ENCODE measurements at places on chromosomes 2 and 18. TPM values are rescaled to one million over a fixed set of nuclear protein-coding genes. Genes with fewer than 3 reads are reported as not detected.
A peak's percentile ranks its signal among the peaks of the same experiment; 100 is the strongest.

SNED1 gene
- 9.4 TPM for total RNA-seq

GRCh38 chr18:42632801-42633200 lies 482.7 kb downstream of the RIT2 start:
- no peak for DNase-seq

DNA sequence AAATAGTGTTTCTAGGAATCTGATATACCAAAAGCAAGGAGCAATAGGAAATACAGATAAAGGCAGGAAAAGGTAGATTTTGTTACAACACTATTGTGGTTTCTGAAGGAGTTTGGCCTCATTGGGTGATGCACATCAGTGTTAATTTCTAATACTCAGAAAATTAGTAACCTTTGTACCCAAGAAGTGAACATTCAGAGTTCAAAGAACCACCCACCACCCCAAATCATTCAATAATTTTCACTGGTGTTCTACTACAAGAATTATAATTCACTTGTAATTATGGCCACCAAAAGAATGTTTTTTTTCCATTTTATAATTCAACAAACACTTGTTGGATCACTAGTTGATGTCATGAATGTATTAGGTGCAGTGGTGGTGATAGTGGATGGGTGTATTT lies 183.3 kb downstream of the UBE2E3 start:
- DNase-seq = no peak

FOXD4L1 gene
- total RNA-seq = 0.20 TPM

DAPL1 gene
- not detected for total RNA-seq

- no peak for DNase-seq
These were observed 10.4 kb downstream of the ROCK1 start for GRCh38 chr18:21101172-21101571.

STK17B gene
- total RNA-seq = 43.1 TPM

GRCh38 chr18:48740851-48741485 lies 202.1 kb downstream of the CTIF start:
- DNase-seq = no peak

DNA sequence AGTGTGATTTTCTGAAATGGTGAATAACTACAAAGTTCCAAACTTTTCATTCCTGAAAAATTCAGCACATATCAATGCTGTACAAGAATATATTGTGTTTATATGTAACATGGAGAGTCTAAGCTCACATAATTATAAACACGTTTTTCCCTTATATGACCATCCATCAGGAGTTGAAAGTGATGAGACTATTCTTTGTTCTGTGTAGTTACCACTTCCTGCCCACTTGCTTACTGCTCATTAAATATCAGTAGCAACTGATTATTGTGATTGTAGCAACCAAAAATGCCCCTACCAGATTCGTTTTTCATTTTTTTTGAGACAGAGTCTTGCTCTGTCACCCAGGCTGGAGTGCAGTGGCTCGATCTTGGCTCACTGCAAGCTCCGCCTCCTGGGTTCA lies 30.8 kb downstream of the OTX1 start:
- no peak for DNase-seq

CCDC150 gene
- total RNA-seq = 1.6 TPM

DNA sequence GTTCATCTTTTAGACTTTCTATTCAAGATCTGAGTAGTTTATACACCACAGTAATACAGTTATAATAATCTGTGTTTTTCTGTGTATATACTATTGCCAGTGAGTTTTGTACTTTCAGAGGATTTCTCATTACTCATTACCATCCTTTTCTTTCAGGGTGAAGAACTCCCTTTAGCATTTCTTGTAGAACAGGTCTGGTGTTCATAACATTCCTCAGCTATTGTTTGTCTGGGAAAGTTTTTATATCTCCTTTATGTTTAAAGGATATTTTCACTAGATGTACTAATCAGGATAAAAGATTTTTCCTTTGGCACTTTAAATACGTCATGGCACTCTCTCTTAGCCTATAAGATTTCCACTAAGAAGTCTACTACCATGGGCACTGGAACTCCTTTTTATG lies 705.5 kb downstream of the SLC4A3 start:
- no peak for DNase-seq

DNA sequence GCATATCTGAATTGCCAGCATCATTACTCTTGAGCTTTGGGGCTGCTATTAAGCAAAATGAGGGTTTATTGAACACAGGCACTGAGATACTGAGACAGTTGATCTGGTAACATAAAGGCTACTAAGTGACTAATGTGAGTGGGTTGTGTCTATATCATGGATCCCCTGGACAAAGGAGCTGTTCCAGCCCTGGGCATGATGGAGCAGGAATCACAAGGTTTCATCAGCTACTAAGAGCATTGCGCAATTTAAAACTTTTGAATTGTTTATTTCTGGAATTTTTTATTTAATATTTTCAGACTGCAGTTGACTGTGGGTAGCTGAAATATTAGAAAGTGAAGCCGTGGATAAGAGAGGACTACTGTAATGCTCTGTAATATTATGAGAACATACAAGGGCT lies 73.5 kb downstream of the MGAT5 start:
- DNase-seq = no peak

ABCG8 gene
- 0.53 TPM for total RNA-seq

- DNase-seq = no peak
These were observed 728.6 kb downstream of the SLC4A3 start for GRCh38 chr2:220356076-220356475.

DNA sequence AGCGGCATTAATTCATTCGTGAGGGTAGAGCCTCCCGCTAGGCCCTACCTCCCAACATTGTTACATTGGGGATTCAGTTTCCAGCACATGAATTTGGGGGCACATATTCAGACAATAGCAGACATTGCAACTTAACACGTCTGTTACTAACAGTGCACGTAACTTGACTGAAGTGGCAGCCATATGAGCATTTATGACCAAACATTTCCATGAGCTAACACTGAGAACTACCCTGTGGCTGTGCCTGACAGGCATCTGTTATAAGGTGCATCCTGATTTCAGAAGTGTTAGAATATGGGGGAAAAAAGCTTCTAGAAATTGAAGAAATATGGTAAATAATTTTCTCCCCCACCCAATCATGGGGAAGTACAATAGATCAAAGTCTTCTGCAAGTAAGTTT lies 24.5 kb downstream of the MALT1 start:
- no peak for DNase-seq

- DNase-seq = no peak
These were observed 8.4 kb downstream of the ACSL3 start for GRCh38 chr2:222869252-222869560.

GRCh38 chr2:42775186-42775585 lies 11.3 kb upstream of the OXER1 start:
- DNase-seq = no peak

DNA sequence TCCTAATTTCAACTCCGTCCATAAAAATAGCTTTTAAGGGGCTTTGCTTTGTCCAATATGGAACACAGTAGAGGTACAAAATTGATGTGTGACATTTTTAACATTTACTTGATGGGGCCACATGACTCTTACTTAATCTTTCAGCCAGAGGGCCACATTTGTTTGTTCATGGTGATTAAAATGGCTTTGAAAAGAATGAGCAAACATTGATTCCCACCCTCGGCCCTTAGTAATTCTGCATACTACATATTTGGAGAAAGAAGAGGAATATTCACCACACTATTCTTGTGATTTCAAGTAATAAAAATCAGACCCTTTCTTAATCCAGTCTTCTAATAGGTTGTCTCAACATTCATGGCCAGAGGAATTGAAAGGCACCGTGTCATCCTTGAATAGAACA lies 17.5 kb downstream of the ARPC2 start:
- DNase-seq = no peak

MPV17 gene
- total RNA-seq = 32.4 TPM

GRCh38 chr2:185862657-185863398 lies 124.2 kb downstream of the FSIP2 start:
- no peak for DNase-seq

- no peak for DNase-seq
These were observed 132.8 kb upstream of the IL1R2 start for GRCh38 chr2:101858910-101859309.

DNA sequence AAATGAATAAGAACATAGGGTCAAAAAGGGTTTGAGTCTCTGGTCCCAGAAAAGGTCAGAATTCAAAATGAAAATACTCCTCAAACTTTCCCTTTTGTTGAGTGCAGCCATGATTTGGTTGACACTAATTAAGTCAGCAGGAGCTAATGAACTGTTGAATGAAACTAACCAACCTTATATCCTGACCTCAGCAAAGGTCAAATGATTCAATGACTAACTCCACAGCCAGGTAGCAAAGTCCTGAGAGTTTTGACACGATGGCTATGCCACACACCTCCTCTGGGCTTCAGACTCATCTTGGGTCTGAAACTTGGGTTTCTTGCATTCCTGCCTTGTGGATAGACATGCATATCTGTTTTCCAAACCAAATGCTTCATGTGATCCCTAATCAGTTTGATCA lies 172.3 kb downstream of the INO80D start:
- no peak for DNase-seq

GRCh38 chr2:60104514-60105505 lies 448.6 kb downstream of the BCL11A start:
- DNase-seq = no peak

DNA sequence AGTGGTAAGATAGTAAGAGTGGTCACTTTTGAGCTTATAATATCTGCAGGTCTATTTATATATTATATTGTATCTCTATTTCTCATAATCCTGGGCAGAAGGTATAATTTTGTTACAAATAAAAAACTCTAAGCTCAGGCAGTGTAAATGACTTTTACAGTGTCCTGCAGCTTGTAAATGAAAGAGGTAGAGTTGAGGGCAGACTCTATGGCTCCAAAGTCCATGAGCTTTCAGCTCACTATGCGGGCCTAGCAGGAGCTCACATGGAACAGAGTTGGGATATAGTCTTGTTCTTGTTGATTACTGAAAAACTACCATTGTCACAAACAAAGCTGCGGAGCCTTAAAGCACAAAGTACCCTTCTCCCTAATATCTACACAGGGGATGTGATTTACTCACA lies 361.4 kb downstream of the LNPK start:
- DNase-seq = peak; percentile 19

DNA sequence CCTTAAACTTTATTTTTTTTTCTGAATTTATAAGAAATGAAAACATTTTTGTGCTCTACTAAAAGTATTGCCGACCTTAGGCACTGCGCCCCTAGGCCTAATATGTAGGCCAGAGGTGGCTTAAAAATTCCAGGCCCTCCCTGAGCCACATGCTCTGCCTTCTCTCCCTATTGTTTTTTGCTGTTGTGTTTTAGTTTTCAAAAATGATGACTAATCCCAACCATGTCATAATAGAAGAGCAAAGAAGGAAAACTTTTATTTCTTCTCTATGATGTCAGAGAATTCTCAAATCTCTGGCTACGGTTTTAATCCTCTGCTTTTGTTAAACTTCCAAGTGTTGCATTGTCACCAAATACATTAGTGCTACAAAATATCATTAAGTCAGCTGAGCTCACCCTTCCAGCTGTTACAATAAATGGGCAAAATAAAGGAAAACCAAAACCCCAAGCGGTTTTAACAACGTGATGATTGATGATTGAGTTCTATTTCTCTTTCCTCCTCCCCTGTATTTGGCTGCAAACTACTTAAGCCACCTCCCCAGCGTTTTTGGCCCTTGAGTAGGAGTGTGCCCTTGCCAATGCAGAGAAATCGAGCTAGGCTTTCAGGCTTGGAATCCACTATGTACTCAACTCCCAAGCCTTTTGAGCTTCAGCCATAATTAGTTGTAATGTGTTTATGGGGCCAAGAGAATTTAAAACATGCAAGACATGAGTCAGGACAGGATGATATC lies 163.5 kb upstream of the POU3F3 start:
- no peak for DNase-seq

CXXC1 gene
- total RNA-seq = 81.0 TPM

DNA sequence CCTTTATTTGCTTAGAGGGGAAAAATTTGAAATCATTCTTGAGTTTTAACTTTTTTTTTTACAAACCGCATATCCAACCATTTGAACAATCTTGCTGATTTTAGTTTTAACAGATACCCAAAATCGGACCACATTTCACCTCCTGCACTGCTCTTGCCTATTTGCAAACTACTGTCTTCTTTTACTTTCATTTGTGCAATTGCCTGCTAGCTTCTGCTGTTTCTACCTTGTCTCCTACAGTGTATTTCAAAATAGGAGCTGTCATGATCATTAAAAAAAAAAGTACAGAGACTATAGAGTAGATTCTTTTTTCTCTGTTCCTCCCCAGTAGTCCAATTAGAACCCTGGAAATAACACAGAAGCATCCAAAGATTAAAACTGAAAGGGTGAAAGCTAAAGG lies 1081.2 kb downstream of the SOCS6 start:
- DNase-seq = no peak

DNA sequence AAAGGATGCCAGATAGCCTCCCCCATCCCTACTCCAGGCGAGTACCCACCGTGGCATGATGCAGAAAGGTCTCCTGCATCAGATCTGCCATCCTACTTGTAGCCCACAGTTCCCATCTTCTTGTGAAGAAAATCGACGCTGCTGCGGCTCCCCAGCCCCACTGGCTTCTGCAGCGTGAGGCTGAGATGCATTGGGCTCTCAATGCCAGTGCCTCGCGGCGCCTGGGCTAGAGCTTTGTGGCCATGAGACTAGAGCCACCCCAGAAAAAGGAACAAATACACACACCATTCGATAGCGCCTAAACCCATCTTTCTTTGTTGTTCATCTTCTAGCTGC lies 2.8 kb downstream of the NOL4 start:
- no peak for DNase-seq

DNA sequence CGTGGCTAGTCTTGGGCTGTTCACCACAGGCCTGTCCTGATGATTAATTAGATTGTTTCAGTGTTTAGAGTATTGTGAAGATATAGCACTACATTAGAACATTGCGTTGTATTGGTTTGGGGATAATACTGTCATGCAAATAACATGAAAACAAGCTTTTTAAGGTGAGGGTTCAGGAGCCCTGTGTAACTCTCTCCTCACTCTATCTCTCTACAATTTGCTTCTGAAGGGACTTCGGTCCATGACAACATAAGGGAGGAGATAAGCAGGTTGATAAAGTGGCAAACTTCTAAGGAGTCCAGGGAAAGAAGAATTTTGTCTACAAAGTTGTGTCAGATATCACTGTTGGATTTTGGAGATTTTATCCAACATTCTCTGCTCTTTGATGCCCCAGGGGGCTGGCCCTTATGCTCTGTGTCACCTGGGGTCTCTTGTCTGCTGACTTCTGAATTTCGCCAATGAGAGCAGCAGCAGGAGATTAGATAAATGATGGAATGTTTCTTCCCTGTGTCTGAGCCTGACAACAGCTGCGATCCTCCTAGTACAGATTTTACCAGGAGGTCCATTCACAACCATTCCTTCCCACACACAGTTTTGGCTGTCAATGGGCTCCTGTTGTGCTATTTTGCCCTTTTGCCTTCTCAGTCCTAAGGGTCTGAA lies 3.3 kb downstream of the TNP1 start:
- no peak for DNase-seq

DNA sequence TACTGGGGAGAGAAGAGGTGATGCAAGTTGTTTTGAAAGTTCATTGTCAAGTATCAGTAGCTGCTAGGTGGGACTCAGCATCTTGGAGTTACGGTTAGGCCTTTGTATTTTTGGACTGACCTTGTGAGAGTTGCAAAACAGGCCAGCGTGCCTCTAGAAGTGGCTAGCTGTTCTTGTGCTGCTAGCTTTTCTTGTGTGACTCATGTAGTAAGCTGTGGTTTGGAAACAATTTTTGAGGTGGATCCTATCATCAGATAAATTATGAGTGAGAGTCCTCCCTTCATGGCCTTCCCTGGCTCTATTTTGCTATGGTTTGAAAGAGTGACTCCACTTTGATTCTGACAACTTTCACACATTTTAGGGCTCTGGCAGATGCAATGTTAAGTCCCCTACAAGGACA lies 409.2 kb upstream of the HS6ST1 start:
- DNase-seq = no peak

Measured in left colon (tissue), 2 donors.